ENCODE measurements at places on chromosomes 12 and 14. TPM values are rescaled to one million over a fixed set of nuclear protein-coding genes. Genes with fewer than 3 reads are reported as not detected.

DNA sequence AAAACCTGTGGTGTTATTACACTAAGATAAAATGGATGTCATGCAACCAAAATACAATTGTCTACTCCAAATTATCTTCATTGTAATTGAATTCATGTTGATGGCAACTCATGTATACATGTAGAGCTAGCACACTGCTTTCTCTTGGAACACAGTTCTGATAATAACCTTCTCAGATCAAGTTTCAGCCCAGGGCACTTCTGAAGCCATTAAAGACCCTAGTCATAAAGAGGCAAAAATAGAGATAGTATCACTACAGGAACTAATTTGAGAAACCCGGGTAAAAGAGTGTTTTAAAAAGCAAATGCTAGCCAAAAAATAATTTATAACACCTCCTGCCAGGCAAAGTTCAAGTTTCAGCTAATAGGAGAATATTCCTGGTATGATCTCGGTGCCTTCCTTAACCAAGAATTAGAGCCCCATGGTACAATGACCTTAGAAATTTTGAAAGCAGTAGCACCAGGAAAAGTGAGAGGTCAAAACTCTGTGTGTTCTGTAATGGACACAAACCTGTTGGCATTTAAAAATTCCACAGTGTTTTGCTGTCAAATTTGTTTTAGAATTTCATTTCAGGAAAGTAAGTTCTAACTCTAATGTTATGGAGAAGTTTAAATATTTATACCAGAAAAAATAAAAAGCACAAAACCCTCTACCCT, 105.0 kb upstream of the FRMD6 start:
- H3K36me3 ChIP-seq = no peaks in the 10 kb centered on the region
- peak overlapping the region; percentile 31 for H3K27ac ChIP-seq
- no peak for DNase-seq
- H3K27me3 ChIP-seq = no peaks in the 10 kb centered on the region

- H3K27ac ChIP-seq = peak overlapping the region; percentile 85
- H3K36me3 ChIP-seq = no peaks in the 10 kb centered on the region
- peak; percentile 89 for DNase-seq
- peaks cover 3% of the 10 kb centered on the region for H3K4me1 ChIP-seq
- H3K27me3 ChIP-seq = no peaks in the 10 kb centered on the region
Measured at GRCh38 chr12:52873832-52874572, 25.2 kb upstream of the KRT78 start.

- no peaks in the 10 kb centered on the region for H3K4me1 ChIP-seq
- H3K27me3 ChIP-seq = no peaks in the 10 kb centered on the region
- DNase-seq = no peak
- H3K36me3 ChIP-seq = peaks cover 29% of the 10 kb centered on the region
Measured at GRCh38 chr12:48050174-48050573, 45.9 kb upstream of the COL2A1 start.

DNA sequence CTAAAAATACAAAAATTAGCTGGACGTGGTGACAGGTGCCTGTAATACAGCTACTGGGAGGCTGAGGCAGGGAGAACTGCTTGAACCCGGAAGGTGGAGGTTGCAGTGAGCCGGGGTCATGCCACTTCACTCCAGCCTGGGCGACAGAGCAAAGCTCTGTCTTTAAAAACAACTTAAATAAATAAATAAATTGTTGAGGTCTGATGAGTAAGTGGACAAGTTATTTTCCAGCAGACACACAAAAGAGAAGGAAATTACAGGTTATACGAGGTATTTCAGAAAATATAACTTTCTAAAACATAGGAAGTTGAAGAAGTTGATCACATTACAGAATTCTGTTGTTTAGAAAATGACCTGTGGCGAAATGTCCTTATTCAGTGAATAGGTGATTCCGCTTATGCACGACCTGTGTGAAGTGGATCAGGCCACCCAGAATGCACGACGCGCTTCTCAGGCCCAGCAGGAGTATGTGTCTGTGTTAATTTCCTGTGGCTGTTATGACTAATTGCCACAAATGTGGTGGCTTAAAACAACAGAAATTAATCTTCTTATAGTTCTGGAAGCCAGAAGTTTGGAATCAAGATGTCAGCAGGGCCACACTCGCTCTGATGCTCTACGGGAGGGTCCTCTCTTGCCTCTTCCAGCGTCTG, 38.1 kb downstream of the P2RX7 start:
- no peaks in the 10 kb centered on the region for H3K27me3 ChIP-seq
- no peak for DNase-seq
- no peaks in the 10 kb centered on the region for H3K4me1 ChIP-seq
- no peak overlapping the region for H3K27ac ChIP-seq
- no peaks in the 10 kb centered on the region for H3K36me3 ChIP-seq

DNA sequence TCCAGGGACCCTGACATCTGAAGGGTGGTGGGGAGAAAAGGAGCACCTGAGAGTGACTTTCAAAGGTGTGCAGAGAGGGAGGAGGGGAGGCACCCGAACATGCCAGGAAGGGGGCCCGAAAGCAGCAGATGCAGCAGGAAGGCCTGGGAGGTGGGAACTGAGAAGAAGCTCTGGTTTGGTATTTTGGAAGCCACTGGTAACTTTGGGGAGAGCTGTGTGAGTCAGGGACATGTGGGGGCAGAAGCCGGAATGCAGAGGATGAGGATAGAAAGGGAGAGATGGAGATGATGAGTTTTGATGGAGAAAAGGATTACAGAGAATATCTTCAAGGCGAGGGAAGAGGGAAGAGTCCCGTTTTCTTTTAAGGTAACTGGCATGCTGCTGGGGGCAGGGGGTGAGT, 50.1 kb downstream of the NRXN3 start:
- no peak overlapping the region for H3K4me3 ChIP-seq
- no peaks in the 10 kb centered on the region for H3K27me3 ChIP-seq
- no peak overlapping the region for H3K27ac ChIP-seq
- no peaks in the 10 kb centered on the region for H3K4me1 ChIP-seq
- DNase-seq = no peak

DNA sequence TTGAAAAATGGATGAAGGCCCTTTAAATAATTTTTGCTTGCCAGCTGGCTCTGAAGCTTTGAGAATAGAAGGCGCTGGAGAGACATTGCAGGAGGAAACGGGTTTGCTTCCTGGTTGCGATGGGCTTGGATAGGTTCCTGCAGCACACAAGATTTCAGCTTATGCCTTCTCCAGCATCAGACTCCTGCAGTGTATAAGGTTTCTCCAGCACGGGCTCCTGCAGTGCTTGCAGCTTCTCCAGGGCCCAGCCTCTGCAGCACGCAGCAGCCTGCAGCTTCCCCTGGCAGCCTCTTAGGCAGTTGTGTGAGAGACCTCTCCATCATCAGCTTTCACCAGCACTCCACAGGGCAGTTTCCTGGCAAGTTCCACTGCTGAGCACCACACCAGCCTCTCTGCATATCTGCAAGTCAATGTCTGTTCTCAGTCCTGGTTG, 78.7 kb upstream of the ZDHHC17 start:
- no peaks in the 10 kb centered on the region for H3K27me3 ChIP-seq
- no peaks in the 10 kb centered on the region for H3K4me1 ChIP-seq
- no peaks in the 10 kb centered on the region for H3K36me3 ChIP-seq

- H3K4me3 ChIP-seq = no peak overlapping the region
- H3K27ac ChIP-seq = no peak overlapping the region
- DNase-seq = no peak
- H3K36me3 ChIP-seq = no peaks in the 10 kb centered on the region
- H3K27me3 ChIP-seq = no peaks in the 10 kb centered on the region
Measured at GRCh38 chr14:51219473-51220448, 20.3 kb upstream of the TMX1 start.

GRCh38 chr12:2288001-2288400, 235.2 kb downstream of the CACNA1C start:
- H3K27ac ChIP-seq = peak overlapping the region; percentile 87
- peaks cover 9% of the 10 kb centered on the region for H3K4me1 ChIP-seq
- no peaks in the 10 kb centered on the region for H3K27me3 ChIP-seq
- DNase-seq = no peak

DNA sequence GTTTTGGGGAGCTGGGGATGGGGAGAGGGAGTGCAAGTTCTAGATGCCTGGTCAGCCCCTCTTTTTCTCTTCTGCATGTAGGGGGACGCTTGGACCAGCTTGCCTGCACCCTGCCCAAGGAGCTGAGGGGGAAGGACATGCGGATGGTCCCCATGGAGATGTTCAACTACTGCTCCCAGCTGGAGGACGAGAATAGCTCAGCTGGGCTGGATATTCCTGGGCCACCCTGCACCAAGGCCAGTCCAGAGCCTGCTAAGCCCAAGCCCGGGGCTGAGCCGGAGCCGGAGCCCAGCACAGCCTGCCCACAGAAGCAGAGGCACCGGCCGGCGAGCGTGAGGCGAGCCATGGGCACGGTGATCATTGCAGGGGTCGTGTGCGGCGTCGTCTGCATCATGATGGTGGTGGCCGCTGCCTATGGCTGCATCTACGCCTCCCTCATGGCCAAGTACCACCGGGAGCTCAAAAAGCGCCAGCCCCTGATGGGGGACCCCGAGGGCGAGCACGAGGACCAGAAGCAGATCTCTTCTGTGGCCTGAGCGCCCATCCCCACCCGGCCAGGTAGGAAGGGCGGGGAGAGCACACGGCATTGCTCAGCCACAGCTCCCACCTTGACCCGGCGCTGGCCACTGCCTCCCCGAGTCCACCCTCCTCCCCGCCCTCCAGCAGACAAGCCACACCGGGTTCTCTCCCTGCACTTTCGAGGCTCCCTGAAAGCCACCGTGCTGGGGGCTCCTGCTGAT, 14.0 kb downstream of the LRTM2 start:
- DNase-seq = no peak
- H3K36me3 ChIP-seq = no peaks in the 10 kb centered on the region

DNA sequence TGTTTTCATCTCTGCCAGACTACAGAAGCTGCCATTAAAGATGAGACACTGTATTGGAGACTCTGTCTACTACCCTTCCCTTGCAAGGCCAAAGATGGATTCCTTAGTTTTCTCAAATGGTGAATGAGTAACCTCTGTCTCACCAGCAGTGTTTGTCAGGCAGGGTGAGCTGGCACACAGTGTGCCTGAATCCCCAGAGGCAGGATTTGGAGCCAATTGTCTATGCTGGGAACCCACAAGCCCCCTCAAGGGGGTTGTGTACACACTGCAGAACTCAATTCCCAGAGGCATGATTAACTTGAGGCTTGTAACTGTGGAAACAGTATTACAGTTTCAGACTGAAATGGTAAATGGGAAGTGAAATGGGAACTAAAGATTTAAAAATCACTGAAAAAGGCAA, 136.8 kb upstream of the PTPRB start:
- no peaks in the 10 kb centered on the region for H3K36me3 ChIP-seq
- no peak overlapping the region for H3K27ac ChIP-seq
- no peak for DNase-seq
- H3K27me3 ChIP-seq = no peaks in the 10 kb centered on the region
- no peaks in the 10 kb centered on the region for H3K4me1 ChIP-seq

- H3K27me3 ChIP-seq = no peaks in the 10 kb centered on the region
- no peaks in the 10 kb centered on the region for H3K4me1 ChIP-seq
- no peak overlapping the region for H3K4me3 ChIP-seq
- H3K36me3 ChIP-seq = no peaks in the 10 kb centered on the region
- no peak for DNase-seq
Measured at GRCh38 chr12:15056218-15056617, 83.4 kb downstream of the PDE6H start.

GRCh38 chr12:89529738-89530137, 3.9 kb upstream of the POC1B start:
- no peak overlapping the region for H3K27ac ChIP-seq
- DNase-seq = no peak
- no peaks in the 10 kb centered on the region for H3K4me1 ChIP-seq
- H3K36me3 ChIP-seq = no peaks in the 10 kb centered on the region
- no peaks in the 10 kb centered on the region for H3K27me3 ChIP-seq

DNA sequence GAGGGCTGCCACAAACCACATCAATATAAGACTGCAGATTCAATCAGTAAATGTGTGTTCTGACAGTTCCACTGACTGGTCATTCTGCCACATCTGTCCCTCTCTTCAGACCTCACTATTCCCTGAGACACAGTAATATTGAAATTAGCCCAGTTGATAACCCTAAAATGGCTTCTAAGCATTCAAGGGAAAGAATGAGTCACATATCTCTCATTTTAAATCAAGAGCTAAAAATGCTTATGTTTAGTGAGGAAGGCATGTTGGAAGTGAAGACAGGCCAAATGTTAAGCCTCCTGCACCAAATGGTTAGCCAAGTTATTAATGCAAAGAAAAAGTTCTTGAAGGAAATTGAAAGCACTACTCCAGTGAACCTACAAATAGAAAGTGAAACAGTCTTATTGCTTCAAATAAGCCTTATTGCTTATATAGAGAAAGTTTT, 24.5 kb upstream of the KIF21A start:
- H3K4me1 ChIP-seq = no peaks in the 10 kb centered on the region
- no peak overlapping the region for H3K27ac ChIP-seq
- H3K36me3 ChIP-seq = no peaks in the 10 kb centered on the region
- no peak overlapping the region for H3K4me3 ChIP-seq

DNA sequence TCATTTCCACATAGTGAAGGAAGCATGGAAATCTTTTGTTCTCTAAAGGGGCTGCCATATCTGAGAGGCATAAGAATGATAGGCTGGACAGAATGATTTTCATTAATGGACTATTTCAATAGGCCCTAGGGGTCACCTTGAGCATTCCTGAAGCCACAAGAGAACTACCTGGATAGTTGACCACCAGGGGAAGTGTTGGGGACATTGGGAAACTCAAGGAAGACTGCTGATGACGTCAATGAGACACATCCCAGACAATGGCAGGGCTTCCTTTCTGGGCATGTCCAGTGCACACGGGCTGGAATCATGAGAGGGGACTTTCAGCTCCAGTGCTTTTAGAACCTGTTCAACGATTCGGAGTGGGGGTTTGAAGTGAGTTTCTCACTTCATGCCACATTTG, 48.8 kb upstream of the CHST11 start:
- H3K4me1 ChIP-seq = no peaks in the 10 kb centered on the region
- DNase-seq = no peak
- H3K4me3 ChIP-seq = no peak overlapping the region
- H3K27ac ChIP-seq = peak overlapping the region; percentile 37
- H3K36me3 ChIP-seq = no peaks in the 10 kb centered on the region
- H3K27me3 ChIP-seq = no peaks in the 10 kb centered on the region

DNA sequence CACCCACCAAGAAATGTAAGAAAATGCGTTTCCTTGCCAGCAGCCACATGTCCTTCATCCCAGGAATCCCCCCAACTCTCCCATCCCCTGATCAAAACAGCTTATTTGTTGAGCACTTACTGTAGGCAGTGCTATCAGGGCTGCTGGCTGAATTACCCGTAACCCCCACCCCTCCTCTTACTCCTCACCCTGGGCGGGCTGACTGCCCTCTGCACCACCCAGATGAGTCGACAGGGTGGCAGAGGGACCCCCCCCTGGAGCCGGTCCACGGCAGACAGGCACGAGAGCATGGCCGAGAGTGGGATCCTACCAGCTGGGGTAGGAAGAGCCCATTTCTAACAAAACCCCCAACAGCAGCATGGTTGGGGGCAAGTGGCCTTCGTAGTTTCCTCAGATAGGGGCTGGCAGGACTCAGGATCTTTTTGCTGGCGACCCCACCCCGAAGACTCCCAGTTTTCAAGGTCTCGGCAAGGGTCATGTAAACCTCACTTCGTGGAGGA, 1.1 kb upstream of the RHOF start:
- H3K36me3 ChIP-seq = peaks cover 5% of the 10 kb centered on the region
- peak overlapping the region; percentile 100 for H3K27ac ChIP-seq
- H3K4me3 ChIP-seq = peak overlapping the region; percentile 67

Gene CAPZA3
- not detected for total RNA-seq

Gene ZNF740
- total RNA-seq = 5.9 TPM

Gene POP5
- total RNA-seq = 3.0 TPM

Gene IKZF4
- total RNA-seq = 1.6 TPM

Gene GPHB5
- total RNA-seq = not detected

Gene CLMN
- 4.7 TPM for total RNA-seq

Gene TEX22
- total RNA-seq = not detected
